Fibroblast of the aortic adventitia (primary cell): ENCODE measurements at places on chromosomes 3 and 15. TPM values are rescaled to one million over a fixed set of nuclear protein-coding genes. Genes with fewer than 3 reads are reported as not detected.
A peak's percentile ranks its signal among the peaks of the same experiment; 100 is the strongest.

Gene C3orf33
- total RNA-seq = 2.8 and 5.7 TPM in 2 replicates

Gene ANKUB1
- total RNA-seq = not detected in 2 replicates

Gene CCDC54
- not detected in 2 replicates for total RNA-seq

Gene NLGN1
- total RNA-seq = 6.1 and 16.1 TPM in 2 replicates

Gene SERPINI2
- not detected in 2 replicates for total RNA-seq

Gene GASK1A
- total RNA-seq = 0.63 and 0.82 TPM in 2 replicates

Gene ARHGEF26
- total RNA-seq = 2.0 and 4.3 TPM in 2 replicates

Gene PXYLP1
- 5.2 and 9.1 TPM in 2 replicates for total RNA-seq

GRCh38 chr3:59128685-59129084, 78.9 kb upstream of the CFAP20DC start:
- DNase-seq = no peak

GRCh38 chr3:133468251-133468721, 68.4 kb downstream of the BFSP2 start:
- no peak for DNase-seq

DNA sequence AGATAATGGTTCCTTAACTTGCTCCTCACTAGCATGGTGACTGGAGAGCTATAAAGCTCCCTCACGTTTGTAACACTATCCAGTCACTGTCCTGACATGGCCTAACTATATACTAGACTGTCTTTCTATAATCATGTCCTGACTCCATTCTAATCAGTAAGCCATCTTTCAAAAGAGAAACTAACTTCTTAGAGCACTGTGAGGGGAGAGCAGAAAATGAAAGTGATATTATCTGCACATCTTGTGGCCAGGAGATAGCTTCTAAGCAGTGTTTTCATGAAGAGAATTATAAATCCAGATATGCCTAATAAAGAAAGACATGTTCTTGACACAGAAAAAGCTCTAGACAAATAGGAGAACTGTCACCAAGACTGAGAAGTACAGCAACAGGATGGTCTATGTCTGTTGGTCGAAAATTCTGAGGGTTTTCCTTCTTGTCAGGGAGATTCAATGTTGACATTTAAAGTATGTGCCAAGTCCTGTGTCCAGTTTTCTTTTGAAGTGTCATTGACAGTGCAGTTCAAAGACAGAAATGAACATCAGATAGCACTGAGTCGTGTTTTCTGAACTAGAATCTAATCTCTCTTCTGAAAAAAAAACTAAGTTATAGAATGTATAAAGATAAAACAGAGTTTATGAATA, 230.6 kb upstream of the PEX5L start:
- peak; percentile 43 for DNase-seq

GRCh38 chr3:133857767-133858166, 37.9 kb downstream of the RAB6B start:
- DNase-seq = no peak

- no peak for DNase-seq
These were observed 12.6 kb downstream of the RORA start for GRCh38 chr15:61216519-61216918.

GRCh38 chr3:9955067-9955502, 2.9 kb upstream of the PRRT3 start:
- DNase-seq = peak; percentile 59

- no peak for DNase-seq
These were observed 185.2 kb upstream of the RGMA start for GRCh38 chr15:93274257-93274656.

- no peak for DNase-seq
These were observed 453.5 kb downstream of the SOX2 start for GRCh38 chr3:182165234-182165633.

- DNase-seq = no peak
These were observed 35.4 kb downstream of the RNU5B-1 start for GRCh38 chr15:65339920-65340319.

DNA sequence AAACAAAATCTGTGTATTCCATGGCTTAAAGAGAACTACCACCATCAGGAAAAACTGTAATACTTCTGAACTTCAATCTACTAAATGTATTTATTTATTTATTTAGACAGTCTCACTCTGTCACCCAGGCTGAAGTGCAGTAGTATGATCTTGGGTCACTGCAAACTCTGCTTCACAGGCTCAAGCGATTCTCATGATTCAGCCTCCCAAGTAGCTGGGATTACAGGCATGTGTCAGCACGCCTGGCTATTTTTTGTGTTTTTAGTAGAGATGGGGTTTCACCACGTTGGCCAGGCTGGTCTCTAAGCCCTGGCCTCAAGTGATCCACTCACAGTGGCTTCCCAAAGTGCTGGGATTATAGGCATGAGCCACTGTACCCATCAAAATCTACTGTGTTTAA, 202.3 kb upstream of the POU1F1 start:
- no peak for DNase-seq

- DNase-seq = peak; percentile 86
These were observed 21.8 kb downstream of the MYH15 start for GRCh38 chr3:108488631-108489030.

GRCh38 chr3:118675305-118675704, 359.3 kb downstream of the IGSF11 start:
- no peak for DNase-seq

DNA sequence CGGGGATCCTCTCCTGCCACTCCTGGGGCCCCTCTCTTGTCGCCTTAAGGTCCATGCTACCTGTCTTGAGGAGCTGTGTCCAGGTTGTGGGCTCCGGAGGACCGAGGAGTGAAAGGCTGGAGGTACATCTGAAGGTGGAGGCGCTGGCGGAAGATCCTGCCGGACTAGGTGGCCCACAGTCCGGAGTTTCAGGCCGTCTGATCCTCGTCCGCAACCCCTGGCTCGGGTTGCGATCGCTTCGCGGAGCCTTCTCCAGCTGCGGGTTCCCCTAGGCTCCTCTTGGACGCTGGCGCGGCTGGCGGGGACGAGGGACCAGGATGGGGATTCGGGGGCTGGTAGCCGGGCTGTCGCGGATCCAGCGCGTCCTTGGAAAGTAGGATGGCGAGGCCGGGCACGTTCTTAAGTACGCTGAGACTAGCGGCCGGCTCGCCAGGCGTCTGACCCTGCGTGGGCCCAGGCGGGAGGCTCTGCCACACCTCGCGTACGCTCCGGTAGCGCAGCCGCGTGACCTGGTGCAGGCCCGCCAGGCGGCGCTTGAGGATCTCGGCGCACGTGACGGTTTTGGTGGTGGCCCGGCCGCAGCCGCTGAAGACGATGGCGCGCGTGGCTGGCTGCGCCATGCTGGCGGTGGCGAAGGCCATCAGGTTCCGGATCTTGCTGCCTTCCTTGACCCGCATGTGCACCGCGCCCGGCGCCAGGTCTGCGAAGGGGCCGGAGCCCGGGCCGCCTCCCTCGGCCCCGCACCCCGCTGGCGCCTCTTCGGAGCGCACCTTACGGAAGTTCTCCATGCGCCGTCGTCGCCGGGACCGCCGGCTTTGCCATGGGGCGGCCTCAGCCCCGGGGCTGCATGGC, 550 bp downstream of the RPP25 start:
- peak; percentile 60 for DNase-seq
